ENCODE measurements at places on chromosomes 2 and 18.

GRCh38 chr18:74392323-74392722 is 64.8 kb downstream of the DIPK1C start:
- DNase-seq = no peak

- no peak for DNase-seq
Observed at GRCh38 chr2:148616662-148617061, 27.9 kb upstream of the EPC2 start.

GRCh38 chr18:26646901-26647300 is 98.5 kb upstream of the KCTD1 start:
- DNase-seq = no peak

DNA sequence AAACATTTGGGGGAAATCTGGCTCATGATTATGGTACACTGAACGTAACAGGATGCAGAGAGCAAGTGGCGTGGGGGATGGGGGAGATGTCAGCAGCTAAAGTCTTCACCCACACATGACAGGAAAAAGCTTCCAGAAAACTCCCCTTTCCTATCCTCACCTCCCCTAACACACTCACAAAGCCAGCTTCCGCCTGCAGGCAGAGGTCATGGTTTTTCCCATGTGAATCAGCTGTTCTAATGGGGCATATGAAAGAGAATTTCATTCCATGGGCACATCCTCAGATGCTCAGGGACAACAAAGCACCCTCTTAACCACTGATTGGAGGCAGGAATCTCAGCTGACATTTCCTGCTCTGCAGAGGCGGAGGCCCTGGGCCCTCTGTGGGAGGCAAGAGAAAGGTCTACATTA is 129.1 kb downstream of the TSN start:
- DNase-seq = no peak
